T-helper 1 cell (primary cell): ENCODE measurements at places on chromosomes 4 and X.

DNA sequence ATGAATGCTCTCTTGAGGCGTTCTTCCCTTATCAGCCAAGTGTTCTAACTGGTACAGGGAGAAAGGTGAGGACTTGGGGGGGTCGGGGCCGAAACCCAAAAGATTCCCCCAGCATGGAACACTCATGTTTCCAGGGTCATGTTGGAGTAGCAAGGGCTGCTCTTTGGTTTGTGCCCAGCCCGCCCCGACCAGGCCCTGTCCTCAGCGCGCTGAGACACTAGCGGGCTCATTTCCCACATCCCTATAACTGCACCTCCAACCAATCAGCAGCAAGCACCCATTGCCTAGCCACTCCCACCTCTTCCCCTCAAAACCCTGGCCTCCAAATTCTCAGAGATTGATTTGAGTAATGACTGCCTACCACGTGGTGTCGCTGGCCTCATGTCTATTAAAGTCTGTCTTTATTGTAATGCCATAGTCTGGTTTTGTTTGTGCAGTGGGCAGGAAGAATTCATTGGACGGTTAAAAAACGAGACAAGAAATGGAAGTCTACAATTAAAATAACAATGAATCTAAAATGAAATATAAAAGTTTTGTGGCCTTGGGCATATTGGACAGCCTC, 1928.4 kb downstream of the STIM2 start:
- no peak for DNase-seq

DNA sequence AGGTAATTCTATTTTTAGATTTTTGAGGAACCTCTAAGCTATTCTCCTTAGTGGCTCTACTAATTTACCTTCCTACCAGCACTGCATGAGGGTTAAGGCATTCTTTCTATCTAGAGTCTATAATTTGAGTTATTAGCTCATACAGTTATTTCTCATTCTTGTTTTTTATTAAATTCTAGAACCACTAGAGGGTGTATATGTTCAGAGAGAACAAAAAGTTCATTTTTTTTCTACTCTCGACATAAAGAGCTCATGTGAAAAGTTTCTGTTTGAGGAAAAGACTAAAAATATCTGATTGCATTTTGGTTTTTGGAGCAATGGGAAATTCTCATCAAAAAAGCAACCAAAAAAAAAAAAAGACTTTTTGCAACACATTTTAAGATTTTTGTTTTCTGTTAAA, 57.0 kb upstream of the LRAT start:
- no peak for DNase-seq

- DNase-seq: no peak
Observed at GRCh38 chr4:123709336-123709735, 312.7 kb downstream of the SPRY1 start.

DNA sequence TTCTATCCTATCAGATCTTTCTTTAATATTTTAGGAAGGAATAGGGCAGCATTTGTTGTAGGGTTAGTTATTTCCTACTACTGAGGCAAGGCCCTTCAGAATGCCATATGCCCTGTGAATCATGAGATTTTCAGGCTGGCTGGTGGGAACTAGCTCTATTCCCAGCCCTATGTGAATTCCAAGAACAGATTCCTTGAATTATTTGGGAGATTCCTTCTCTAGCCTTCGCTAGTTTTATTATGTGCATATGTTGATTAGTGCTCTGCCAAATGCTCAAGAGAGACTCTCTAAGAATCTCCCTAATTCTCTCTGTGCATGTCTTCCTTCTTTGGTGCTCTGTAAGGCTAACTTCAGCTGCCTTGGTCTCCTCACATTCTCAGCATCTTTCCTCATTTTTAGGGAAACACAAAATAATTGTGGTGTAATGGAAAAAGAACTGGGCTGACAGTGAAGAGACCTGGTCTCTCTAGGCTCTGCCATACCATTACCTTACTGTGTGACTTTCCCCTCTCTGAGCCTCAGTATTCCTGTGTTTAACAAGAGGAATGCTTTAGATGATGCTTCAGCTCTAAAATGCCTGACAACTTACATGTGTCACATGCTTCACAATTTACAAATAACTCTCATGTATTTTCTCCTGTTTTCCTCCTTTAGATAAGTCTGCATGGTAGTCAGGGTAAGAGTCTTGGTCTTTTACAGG, 79.7 kb downstream of the VMA21 start:
- DNase-seq: no peak
